HFFc6 (cell line): ENCODE measurements at places on chromosomes 1 and 21.
A peak's percentile ranks its signal among the peaks of the same experiment; 100 is the strongest.

- DNase-seq = no peak
These were observed 9.2 kb upstream of the CTTNBP2NL start for GRCh38 chr1:112386731-112387346.

- DNase-seq = no peak
These were observed 101.6 kb upstream of the KCNK2 start for GRCh38 chr1:214980921-214981320.

- no peak for DNase-seq
These were observed 553.9 kb downstream of the DPYD start for GRCh38 chr1:97366984-97367383.

GRCh38 chr21:16145052-16145451 lies 415.3 kb downstream of the USP25 start:
- DNase-seq = no peak

DNA sequence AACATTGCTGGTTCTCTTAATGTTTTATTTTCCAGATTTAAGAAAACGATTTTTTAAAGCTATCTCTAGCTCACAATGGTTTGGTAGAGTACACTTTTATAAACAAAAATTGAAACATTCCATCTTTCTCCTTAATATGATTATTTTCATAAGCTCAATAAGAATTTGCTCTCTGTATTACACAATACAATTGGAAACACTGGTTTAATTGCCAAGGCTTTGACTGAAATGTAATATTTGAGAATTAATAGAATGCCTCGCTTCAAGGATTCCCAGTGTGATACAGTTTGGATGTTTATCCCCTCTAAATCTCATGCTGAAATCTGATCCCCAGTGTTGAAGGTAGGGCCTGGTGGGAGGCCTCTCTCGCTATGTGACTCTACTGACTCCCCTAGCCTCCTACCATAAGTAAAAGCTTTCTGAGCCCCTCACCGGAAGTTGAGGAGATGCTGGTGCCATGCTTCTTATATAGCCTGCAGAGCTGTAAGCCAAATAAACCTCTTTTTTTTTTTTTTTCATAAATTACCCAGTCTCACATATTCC lies 67.4 kb downstream of the DDAH1 start:
- DNase-seq = no peak

DNA sequence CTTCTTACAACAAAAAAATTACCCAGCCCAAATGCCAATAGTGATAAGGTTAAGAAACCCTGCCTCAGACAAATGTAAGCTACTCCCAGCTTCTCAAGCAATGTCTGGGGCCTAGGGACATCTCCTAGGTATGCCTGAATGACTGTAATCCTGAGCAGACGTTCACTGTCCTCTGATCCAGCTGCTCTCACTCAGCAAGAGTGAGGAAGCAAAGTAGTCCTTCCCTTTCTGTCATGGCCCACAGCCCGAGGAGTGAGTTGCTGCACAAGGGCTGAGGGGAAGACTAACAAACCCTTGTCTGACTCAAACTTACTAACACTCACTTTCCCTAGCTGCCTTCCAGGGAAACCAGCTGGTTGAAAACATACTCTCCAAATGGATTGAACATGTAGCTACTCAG lies 124.9 kb upstream of the TNFSF4 start:
- peak; percentile 62 for DNase-seq

GRCh38 chr1:117886101-117886795 lies 43.2 kb downstream of the GDAP2 start:
- DNase-seq = peak; percentile 11

DNA sequence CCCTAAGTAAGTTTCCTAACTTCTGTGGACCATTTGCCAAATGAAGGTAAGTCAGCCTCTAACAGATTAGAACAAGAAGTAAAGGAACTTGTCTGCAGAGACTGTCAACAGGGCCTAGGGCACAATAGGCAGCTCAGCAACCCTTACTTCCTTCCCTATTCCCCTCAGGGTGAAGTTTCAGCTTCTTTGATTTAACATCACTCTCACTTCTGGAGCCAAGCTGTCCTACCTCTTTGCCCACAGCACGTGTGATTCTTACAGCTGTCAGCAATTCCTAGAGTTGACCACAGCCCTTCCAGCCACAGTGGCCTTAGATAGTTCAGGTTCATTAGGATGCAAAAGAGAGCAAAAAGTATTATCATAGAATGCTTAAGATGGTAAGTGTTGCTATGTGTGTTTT lies 7.6 kb upstream of the EIF4G3 start:
- no peak for DNase-seq

GRCh38 chr1:5745800-5746610 lies 246.2 kb downstream of the NPHP4 start:
- DNase-seq = peak; percentile 1

DNA sequence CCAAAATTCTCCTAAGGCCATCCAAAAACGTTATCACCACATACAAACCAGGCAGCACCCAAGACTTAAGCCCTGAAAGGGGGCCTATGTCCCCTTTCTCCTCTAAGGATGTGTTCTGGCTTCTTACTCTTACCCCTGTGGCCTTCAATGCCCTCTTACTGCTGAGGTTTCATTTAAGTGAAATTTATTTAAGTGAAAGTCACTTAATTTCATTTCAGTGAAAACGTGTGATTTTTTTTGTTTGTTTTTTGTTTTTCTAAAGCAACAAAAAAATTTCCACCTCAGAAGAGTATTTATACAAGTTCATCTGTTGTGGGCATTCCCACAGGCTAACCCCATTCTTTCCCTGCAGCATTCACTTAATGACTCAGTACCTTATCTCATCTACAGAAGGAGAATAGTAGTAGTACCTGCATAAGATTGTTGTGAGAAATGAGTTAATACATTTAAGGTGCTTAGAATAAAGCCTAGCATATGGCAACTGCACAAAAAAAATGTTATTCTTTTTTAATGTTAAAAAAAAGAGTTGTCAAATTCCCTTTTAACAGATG lies 220.6 kb downstream of the CHRM3 start:
- no peak for DNase-seq

DNA sequence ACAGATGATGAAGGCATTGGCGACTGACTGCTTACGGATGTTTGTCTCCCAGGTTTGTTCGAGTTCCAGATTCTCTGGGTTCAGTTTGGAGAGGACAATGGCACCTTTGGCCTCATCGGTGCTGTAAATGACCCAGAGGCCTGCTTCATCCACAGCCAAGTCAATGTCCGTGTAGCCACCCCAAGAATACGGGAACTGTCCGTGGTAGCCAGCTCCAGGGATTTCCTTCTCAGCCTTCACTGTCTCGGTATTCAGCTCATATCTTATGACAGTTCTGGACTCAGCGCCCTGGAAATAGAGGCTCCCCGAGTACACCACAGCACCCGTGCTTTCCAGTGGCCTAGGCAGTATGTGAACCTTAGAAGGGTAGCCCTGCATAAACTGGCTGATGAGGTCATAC lies 14.1 kb downstream of the MYOCOS start:
- no peak for DNase-seq

GRCh38 chr1:213742992-213743391 lies 244.8 kb upstream of the PROX1 start:
- no peak for DNase-seq

- DNase-seq = no peak
These were observed 114.6 kb upstream of the ATP1B1 start for GRCh38 chr1:168991667-168992475.

DNA sequence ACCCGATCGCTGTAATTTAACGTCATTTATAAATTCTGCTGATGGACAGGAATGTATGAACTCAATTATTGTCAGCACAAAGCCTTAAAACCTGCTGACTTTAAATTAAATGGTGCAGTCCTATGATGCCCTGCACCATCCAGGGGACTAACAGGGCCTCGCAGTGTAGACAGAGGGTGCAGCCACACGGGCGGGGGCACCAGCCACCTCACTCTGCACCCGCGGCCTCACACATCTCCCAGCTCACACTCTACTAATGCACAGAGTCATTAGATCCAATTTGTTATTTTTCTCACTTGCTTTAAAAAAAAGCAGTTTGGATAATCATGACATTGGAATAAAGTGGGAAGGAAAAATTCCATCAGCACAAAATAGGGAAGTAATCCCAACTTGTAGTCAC lies 49.7 kb downstream of the PROX1 start:
- DNase-seq = no peak

DNA sequence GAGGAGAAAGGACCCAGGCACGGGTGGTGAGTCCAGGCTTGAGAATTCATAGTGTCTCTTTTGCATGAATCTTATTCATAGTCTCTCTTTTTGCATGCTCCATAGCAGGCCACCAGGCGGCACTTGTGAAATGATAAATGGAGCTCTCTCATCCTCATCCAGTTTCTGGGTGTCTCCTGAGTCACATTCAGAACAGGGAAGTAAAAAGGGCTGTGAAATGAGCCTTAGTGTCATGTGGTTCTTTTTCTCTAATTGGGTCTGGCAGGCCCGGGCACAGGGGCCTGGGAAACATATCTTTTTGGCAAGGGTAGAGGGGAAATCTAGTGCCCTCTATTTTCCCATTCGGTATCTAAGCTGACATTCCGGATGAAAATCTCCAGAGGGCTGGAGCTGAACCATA lies 19.1 kb upstream of the NCF2 start:
- DNase-seq = peak; percentile 88
